ENCODE measurements at places on chromosomes 1 and 21.

DNA sequence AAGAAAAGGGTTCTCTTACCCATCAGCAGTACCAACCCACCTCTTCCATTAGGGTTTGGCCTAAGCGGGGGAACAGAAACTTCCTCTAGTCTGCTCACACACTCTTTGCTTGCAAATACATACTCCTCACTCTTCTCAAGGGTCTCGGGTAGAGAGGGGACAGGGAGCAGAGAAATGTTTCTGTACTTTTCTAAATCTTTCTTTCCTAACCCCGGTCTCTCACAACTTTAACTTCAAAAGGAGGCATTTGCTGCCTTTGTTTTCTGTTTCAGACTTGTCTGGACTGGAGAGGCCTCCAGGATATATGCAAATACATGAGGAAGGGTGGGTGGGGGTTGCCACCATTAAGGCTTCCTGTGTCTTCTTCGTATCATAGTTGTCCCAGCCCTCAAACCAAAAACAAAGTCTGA lies 10.5 kb upstream of the LAX1 start:
- DNase-seq = no peak

GRCh38 chr1:107141491-107142126 lies 770 bp downstream of the NTNG1 start:
- peak; percentile 47 for DNase-seq

- no peak for DNase-seq
Measured at GRCh38 chr1:28119556-28119955, 31.1 kb upstream of the EYA3 start.

GRCh38 chr1:65319141-65319540 lies 9.8 kb downstream of the DNAJC6 start:
- no peak for DNase-seq

GRCh38 chr1:152959273-152959672 lies 11.2 kb upstream of the SPRR4 start:
- no peak for DNase-seq

- DNase-seq = peak; percentile 30
Measured at GRCh38 chr1:46110521-46110920, 21.9 kb downstream of the PIK3R3 start.

GRCh38 chr1:223815865-223816264 lies 29.9 kb downstream of the TP53BP2 start:
- peak; percentile 69 for DNase-seq

All from fibroblast of skin of right biceps (primary cell).